ENCODE measurements at places on chromosomes 2 and 18. TPM values are rescaled to one million over a fixed set of nuclear protein-coding genes. Genes with fewer than 3 reads are reported as not detected.
A peak's percentile ranks its signal among the peaks of the same experiment; 100 is the strongest.

- no peak overlapping the region for H3K4me3 ChIP-seq
- peaks cover 4% of the 10 kb centered on the region for H3K36me3 ChIP-seq
- H3K27ac ChIP-seq, result peak overlapping the region; percentile 20
- no peaks in the 10 kb centered on the region for H3K27me3 ChIP-seq
These were observed 228.3 kb downstream of the SRBD1 start for GRCh38 chr2:45382744-45383143.

DNA sequence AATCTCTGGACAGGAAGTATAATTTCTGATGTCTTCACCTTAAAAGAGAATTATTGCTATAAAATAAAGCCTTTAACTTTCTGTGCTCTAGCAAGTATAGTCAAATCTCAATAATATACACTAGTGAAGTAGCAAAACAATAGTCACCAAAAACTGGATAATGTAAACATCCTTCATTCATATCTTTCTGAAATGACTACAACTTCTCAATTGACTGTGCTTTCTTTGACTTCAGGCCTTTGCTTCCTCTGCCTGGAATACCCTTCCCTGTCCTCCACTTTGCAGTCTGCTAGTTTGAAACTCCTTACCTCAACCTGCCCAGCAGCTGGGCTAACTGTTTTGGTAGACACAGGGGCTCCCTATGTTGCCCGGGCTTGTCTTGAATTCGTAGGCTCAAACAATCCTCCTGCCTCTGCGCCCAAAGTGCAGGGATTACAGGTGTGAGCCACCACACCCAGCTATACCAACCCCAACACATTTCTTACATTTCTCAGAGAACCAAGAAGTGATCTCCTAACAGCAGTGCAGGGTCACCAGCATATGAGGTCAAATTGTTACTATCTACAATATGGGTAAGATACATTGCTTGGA is 6.6 kb upstream of the PCBP1 start:
- no peak for DNase-seq
- peaks cover 34% of the 10 kb centered on the region for H3K36me3 ChIP-seq
- peak overlapping the region; percentile 38 for H3K27ac ChIP-seq
- H3K4me3 ChIP-seq, result no peak overlapping the region

DNA sequence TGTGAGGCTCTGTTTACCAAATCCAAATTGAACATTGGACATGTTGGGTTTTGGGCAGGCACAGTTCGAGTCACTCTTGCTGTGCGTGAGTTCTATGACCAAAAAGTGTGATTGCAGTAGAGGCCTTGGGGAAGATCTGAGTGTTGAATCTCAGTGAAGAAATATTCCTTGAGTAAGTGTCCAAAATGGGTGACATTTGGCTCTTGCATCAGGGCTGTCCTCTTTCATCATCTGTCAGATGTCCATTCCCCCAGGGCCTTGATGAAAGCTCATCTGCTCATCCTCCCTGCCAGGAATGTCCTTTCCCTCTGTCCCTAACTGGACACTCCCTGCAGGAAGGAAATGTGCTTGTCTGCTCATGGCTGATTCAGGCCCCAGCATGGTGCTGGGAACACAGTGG is 6.4 kb upstream of the SFTPB start:
- no peak overlapping the region for H3K4me3 ChIP-seq
- peaks cover 16% of the 10 kb centered on the region for H3K27me3 ChIP-seq
- no peaks in the 10 kb centered on the region for H3K36me3 ChIP-seq
- H3K27ac ChIP-seq, result no peak overlapping the region
- DNase-seq, result no peak

DNA sequence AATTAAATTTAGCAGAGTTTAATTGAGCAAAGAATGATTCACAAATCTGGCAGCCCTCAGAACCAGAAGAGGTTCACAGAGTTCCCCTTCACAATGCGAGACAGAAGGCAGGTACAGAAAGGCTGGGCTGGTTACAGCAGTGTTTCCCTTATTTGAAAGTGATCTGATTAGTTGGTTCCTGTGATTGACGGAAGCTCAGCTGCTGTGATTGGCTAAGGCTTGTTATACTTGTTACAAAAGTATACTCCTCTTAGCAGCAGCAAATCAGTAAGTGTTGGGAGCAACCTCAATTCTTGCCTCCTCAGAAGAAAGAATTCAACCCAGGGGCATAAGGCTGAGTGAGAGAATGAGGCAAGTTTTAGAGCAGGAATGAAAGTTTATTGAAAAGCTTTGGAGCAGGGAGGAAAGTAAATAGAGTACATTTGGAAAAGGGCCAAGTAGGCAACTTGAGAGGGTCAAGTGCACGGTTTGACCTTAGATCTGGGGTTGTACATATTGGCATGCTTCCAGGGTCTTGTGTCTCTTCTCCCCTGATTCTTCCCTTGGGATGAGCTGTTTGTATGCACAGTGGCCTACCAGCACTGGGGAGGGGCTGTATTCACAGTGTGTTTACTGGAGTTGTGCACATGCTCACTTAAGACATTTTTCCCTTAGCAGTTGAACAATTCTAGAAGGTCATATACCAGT is 431.8 kb upstream of the RAB12 start:
- H3K27me3 ChIP-seq, result no peaks in the 10 kb centered on the region
- no peak for DNase-seq
- H3K27ac ChIP-seq, result peak overlapping the region; percentile 62
- peaks cover 26% of the 10 kb centered on the region for H3K4me1 ChIP-seq

The VSNL1 gene
- total RNA-seq, result not detected

DNA sequence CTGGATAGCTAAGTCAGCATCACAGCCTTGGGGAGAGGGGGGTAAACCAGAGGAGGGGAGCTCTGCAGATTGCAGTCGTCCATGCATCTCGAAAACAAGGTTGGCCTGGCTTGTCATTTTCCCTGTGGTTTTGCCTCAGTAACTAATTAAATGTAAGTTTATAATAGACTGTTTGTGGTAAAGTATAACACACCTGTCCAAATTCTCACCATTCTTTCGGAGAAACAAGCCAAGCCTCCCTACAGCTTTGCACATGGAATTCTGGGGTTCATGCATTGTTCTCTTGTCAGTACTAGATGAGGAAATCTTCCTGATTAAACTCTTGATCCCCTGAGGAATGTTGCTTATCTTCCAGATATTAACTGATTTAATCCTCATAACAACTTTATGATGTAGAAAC is 1065.2 kb upstream of the FAM98A start:
- H3K36me3 ChIP-seq, result no peaks in the 10 kb centered on the region
- H3K27me3 ChIP-seq, result no peaks in the 10 kb centered on the region
- H3K27ac ChIP-seq, result no peak overlapping the region
- DNase-seq, result no peak
- H3K4me3 ChIP-seq, result no peak overlapping the region

GRCh38 chr18:27750014-27750413 is 426.9 kb downstream of the CDH2 start:
- no peak overlapping the region for H3K27ac ChIP-seq
- no peak overlapping the region for H3K4me3 ChIP-seq
- H3K36me3 ChIP-seq, result no peaks in the 10 kb centered on the region
- no peak for DNase-seq
- peaks cover 2% of the 10 kb centered on the region for H3K4me1 ChIP-seq
- no peaks in the 10 kb centered on the region for H3K27me3 ChIP-seq

DNA sequence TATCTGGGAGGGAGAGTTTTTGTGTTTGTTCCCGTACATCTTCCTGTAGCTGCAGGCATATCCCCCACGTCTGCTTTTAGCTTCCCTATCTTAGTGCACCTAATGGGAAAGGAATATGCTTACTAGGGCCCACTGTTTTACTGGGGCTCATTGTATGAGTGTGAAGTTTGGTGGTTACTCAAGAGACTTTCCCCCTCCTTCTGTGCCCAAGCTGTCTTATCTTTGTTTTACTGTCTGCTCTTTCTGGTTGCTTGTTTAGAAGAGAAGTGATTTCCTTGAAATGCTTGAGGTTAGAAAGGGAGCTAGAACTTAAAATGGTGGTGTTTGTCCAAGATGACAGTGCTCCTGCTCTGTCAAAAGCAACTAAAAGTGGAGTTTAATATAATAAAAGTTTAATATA is 7.3 kb downstream of the PTH2R start:
- peaks cover 17% of the 10 kb centered on the region for H3K27me3 ChIP-seq
- DNase-seq, result no peak
- H3K4me1 ChIP-seq, result no peaks in the 10 kb centered on the region
- H3K36me3 ChIP-seq, result no peaks in the 10 kb centered on the region

GRCh38 chr2:236643480-236643879 is 73.9 kb downstream of the ACKR3 start:
- no peak overlapping the region for H3K27ac ChIP-seq
- no peaks in the 10 kb centered on the region for H3K27me3 ChIP-seq
- peaks cover 3% of the 10 kb centered on the region for H3K36me3 ChIP-seq
- no peak for DNase-seq
- no peak overlapping the region for H3K4me3 ChIP-seq
- H3K4me1 ChIP-seq, result peaks cover 37% of the 10 kb centered on the region
